ENCODE measurements at places on chromosomes 1 and 21.

DNA sequence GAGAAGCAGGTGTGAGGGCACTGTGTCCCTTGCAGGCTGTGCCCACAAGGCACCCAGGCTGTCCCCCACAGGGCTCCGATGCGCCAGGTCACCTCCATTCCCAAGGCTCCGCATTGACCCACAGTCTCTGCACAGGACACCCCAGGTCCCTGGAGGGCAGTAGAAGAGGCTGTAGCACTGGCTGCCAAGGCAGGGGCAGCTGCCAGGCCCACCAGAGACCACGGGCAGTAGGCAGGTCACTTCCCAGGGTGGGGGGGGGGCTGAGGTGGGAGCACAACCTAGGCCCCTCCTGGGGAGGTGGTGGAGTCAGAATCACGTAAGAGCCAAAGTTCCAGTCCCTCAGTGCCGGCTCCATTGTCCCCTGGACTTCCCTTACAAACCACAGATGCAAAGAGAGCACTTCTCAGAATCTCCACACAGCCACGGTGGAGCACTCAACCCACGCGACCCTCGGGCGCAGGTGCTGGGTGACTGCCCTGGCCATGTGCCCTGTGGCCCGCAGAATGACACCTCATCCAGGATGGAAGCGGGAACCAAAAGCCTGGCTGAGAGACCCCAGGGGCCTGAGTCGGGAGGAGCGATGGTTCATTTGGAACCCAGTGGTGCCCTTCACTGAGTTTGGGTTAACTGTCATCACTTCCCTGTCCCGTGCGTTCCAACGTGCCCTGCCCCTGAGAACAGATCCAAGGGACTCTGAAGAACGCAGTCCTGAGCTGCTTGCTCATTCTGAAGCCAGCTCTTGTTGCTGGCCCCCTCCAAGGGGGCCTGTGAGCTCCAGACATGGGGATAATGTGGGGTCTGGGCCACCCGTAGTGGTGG, 69.7 kb upstream of the PDE9A start:
- DNase-seq = no peak

- DNase-seq = no peak
These were observed 21.0 kb upstream of the SLC44A3 start for GRCh38 chr1:94799206-94799605.

GRCh38 chr1:231359113-231359512, 21.0 kb downstream of the SPRTN start:
- DNase-seq = no peak

- DNase-seq = no peak
These were observed 437.6 kb downstream of the PTPRU start for GRCh38 chr1:29673669-29674626.
